H1 (cell line): ENCODE measurements at places on chromosomes 7 and 10. TPM values are rescaled to one million over a fixed set of nuclear protein-coding genes. Genes with fewer than 3 reads are reported as not detected.

Gene NSUN5
- polyA plus RNA-seq = 89.0 and 110 TPM in 2 replicates

Gene CALHM1
- polyA plus RNA-seq = 0.29 and 0.49 TPM in 2 replicates

Gene IQUB
- polyA plus RNA-seq = 0.08 and 0.12 TPM in 2 replicates

Gene LIPK
- not detected in 2 replicates for polyA plus RNA-seq

Gene RBM20
- polyA plus RNA-seq = 0.05 and 0.22 TPM in 2 replicates
